ENCODE measurements at places on chromosomes 11 and 22.

GRCh38 chr11:68532727-68533369 is 72.3 kb downstream of the PPP6R3 start:
- no peak for DNase-seq

DNA sequence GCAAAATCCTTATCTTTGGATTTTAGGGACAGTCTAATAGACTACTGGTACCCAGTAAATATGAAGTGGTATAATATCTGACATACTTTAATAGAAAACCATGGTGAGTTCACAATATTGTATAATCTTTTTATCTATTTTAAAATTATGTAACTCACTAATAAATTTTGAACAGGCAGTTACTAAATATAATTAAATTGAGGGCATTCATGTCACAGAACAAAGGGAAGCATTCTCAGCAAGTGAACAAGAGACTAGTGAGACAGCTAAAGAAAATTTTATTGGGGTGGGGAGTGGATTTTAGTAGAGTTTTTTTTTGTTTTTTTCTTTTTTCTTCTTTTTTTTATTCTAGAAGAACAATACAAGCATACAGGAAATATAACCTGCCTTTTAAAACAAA is 55.0 kb downstream of the DNAJC24 start:
- DNase-seq, result no peak

DNA sequence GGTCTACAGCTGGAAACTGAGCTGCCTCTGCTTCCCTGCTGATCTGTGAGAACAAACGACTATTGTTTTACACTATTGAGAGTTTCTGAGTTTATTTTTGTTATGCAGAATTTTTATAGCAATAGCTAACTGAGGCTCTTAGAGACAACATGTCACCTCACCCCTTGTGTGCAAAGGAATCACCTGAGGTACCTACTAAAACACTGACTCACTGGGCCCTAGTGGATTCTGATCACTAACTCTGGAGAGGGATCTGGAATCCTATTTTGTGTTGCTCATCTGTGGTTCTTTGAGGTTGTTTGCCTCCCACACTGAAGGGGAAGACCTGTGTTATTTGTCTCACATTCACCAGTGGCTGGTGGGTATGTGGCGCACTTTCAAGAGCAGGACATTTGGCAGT is 13.4 kb upstream of the B3GAT1 start:
- no peak for DNase-seq

GRCh38 chr11:11089805-11090204 is 232.0 kb upstream of the ZBED5 start:
- DNase-seq, result no peak

DNA sequence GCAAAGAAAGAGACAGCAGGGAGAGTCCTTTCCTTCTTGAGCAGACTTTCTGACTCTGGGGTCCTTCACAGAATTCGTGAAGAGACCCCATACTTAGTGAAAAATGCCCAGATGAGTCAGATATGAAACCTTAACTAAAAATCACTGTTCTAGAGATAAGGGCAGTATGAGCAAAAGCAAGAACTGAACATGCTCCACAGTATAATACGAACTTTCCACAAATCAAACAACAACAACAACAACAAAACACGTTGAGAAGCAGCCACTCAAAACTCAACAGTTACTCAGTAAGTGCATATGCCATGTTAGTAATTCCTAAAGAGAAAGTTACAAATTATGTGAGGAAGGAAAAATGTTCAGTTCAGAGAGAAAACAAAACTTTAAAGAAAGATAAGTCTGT is 44.3 kb downstream of the PITPNB start:
- DNase-seq, result no peak

- no peak for DNase-seq
Observed at GRCh38 chr11:121039971-121040613, 16.2 kb downstream of the TBCEL start.

DNA sequence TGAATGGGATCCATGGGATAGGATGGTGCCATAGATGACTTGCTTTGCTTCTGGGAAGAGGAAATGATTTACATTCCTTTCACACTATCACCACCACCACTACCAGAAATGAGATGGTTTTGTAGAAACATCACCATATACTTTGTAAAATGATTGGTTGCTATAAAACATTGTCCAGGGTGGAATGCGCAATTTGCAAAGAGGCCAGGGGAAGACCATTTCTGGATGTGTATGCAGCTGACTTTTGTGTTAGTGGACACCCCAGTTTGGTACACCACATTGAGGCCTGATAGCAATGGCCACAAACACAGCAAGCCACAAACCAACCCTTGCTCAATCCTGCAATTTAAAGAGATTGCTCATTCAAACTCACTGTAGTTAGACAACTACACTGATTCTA is 56.7 kb upstream of the RCN1 start:
- DNase-seq, result no peak

DNA sequence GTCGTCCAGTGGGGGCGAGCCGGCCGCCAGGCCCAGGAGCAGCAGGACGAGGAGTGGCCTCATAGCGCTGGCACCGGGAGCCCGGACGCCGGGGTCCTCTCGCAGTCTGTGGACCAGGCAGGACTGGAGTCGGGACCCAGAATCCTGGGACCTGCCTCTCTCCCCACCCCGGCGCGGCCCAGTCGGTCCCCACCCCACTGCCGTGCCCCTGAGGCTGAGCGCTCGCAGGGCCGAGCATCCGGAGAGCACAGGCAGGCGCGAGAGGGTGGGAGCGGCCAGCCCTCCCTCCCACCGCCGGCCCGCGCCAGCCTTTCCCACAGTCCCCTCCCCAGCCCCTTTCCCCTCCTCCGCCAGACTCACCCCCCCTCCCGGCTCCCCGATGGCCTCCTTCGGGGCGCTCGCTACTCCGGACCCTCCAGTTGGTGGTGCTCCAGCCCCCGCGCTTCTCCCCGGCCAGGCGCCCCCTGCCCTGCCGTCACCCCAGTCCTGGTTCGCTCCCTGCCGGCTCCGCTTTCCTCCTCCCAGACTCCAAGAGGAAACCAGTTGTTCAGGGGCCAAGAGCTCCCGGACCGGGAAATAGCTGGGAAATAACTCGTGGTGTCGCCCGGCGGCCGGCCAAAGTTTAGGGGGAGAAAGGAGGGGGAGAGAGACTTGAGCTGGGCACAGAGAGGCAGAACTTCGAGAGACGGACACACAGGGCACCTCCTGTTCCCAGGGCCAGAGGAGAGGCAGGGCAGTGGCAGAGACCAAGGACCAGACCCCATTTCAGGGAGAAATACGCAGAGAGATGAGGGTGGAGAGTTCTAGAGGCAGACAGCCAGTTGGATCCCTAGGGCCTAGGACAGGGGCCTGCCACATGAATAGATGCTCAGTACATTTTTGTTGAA is at the start of gene C1QTNF5:
Gene C1QTNF5 (minus strand): TSS at position 549 of the 887 bp plus-strand sequence. CDS start 486 bp downstream, at position 63.
- DNase-seq, result no peak

- DNase-seq, result no peak
Observed at GRCh38 chr11:11983427-11983826, 25.0 kb downstream of the DKK3 start.

DNA sequence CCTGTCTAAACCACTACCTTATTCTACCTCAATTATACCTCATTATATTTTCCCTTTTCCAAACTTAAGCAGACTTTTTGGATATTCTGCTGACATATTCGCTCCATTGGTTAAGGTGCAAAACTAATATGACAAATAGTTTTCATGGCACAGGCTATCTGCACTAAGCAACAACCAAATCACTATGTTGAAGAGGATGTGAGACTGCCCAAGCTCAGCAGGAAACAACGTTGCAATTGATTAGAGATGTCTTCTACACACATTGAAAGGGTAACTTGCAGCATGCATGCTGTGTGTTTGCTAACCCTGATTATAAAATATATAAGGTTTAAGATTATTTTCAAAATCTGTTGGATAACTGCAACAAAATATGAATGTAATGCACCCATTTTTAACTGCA is 61.6 kb downstream of the STK33 start:
- no peak for DNase-seq

- DNase-seq, result no peak
Observed at GRCh38 chr22:36355362-36355761, 32.4 kb downstream of the MYH9 start.

DNA sequence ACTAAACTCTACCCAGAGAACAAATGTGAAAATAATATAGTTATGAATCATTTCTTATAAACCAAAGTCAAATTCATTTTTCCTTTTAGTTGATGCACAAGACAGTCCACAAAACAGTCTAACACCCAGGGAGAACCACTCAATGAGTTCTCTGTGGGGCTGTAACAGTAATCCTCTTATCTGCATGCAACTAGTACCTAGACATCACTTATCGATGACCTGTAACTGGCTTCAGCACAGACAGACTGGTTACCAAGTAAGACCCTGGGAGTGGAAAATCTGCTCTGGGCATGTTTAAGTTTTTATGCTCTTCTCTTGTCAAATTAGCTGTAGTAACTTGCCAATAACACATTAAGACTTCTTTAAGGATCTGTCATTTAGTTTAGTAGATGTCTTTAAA is 46.6 kb downstream of the PITPNB start:
- no peak for DNase-seq

DNA sequence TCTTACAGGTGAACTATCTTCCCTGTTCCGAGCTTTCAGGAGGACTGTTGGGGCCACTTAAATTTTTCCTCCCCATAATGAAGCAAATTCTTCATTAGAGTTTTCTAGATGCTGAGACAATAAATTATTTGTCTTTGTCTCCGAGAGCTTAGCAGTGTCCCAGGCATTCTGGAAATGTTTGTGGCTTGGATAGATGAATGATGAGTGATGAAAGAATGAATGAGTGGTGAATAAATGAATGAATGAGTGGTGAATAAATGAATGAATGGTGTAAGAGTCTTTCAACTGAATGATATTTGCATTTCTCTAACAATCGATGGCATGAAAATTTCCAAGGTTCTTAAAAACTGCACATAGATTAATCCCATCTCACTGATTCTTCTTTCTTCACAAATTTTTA is 52.8 kb downstream of the AHNAK start:
- DNase-seq, result no peak

DNA sequence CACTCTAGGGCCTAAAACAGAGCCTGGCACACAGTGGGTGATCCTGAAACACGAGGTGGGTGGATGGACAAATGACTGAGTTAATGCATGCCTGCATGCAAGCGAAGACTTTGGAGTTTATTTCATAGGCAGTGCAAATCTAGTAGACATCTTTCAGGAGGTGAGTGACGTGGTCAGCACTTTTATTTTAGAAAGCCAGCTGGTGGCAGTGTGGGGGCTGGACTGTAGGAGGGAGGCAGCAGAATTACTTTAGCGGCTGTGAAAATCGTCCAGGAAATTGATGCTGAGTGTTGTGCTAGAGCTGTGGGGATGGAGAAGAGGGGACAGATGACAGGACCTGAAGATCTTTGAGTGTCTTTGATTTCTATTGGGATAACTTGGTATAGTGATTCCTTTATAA is 47.1 kb downstream of the BMAL1 start:
- no peak for DNase-seq

DNA sequence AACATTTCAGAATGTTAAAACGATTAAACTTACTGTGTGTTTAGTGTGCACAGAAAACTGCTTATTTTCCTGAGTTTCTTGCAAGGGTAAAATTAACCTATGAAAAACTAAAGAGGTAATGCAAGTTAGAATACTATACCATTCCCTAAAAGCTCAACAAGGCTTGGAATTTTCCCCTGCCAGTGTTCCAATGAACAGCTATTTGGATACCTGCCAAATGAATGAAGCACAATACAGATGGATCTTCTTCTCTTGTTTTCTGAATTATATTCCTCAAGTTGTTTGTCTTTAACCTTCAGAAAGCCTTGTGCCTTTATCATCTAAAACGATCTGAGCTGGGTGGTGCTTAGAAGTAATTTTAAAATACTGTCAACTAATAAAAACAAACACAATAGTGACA is 204.5 kb downstream of the LRRC4C start:
- DNase-seq, result no peak

GRCh38 chr11:90168571-90168970 is 34.1 kb downstream of the NAALAD2 start:
- no peak for DNase-seq

- peak; percentile 3 for DNase-seq
Observed at GRCh38 chr11:84384731-84385130, 1098.6 kb upstream of the CCDC90B start.

GRCh38 chr11:11477695-11478420 is 124.8 kb upstream of the CSNK2A3 start:
- no peak for DNase-seq

DNA sequence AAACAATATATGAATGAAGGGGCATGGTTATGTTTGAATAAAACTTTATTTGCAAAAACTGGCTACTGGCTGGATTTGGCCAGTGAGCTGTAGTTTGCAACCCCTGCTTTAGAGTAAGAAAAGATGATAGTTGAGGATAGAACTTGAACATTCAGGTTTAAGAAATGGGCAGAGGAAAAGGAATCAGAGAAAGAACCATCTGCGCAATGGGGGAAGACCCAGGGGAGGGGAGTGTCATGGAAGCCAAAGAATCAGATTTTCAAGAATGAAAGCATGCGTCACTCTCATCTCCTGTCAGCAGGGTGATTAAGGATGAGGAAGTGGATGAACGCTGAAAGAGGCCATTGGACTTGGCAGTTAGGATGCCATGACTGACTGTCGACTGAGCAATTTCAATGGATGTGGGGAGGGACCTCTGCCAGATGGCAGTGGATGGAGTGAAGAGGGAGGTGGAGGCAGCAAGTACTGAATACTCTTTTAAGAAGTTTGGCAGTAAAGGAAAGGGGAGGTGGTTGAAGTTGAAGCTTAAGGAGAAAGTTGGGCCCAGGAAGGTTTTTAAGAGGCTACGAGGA is 21.2 kb downstream of the FAT3 start:
- no peak for DNase-seq

DNA sequence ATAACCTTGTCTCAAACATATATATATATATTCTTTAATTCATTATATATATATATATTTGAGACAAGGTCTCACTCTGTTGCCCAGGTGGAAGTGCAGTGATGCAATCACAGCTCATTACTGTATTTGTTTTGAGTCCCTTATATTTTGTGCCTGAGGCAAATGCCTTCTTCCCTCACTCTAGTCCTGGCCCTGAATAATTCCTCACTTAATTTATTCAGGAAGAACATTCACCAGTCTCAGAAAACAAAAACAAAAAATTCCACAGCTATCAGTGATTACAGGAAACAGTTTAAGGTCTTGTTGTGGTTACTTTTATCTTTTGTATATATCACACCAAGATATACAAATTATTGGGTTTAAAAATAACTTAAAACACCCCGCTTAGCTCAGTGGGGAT is 155.7 kb downstream of the CWF19L2 start:
- no peak for DNase-seq

- DNase-seq, result no peak
Observed at GRCh38 chr22:31578171-31578570, 81.8 kb downstream of the SFI1 start.

DNA sequence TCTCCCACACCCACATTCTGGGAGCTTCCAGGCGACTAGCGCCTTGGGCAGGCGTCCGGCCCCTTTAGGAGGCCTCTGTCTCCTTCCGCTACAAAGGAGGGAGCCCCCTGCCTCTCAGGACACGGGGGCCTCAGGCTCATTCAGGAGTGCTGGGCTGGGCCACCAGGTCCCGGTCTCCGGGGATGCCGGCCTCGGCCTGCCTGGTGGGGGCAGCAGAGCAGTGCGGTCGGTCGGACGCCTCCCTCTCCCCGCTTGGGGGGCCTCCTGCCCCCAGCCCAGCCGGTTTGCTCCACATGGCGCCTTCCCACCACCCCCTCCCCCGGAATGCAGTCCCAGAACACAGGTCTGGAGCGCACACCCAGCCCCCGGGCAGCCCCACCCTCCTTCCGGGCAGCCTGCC is 21.9 kb downstream of the MRPL23 start:
- DNase-seq, result no peak

Measured in activated naive CD4-positive, alpha-beta T cell treated with Interleukin-2 at 50 U/mL for 16 hours (primary cell).